Activated CD4-positive, alpha-beta T cell treated with anti-CD3 and anti-CD28 coated beads, Interleukin-2, amount 10 ng/mL, durations not matched to agents 24 days and 14 days (primary cell): ENCODE measurements at places on chromosomes 16 and 17.

DNA sequence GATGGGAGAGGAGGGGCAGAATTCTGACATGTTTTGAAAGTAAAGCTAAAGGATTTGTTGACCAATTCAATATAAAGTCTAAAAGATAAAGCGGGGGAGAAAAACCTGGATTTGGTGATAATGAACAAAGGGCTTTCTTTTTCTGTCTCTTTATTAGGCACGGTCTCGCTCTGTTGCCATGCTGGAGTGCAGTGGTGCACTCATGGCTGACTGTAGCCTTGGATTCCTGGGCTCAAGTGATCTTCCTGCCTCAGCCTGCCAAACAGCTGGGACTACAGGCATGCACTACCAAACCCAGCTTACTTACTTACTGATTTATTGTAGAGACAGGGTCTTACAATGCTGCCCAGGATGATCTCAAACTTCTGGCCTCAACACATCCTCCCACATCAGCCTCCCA lies 7.5 kb downstream of the CDR2 start:
- DNase-seq = no peak

- no peak for DNase-seq
These were observed 13.8 kb downstream of the PARN start for GRCh38 chr16:14616280-14616679.

- DNase-seq = no peak
These were observed 23.2 kb upstream of the ARHGAP17 start for GRCh38 chr16:25038239-25038954.

DNA sequence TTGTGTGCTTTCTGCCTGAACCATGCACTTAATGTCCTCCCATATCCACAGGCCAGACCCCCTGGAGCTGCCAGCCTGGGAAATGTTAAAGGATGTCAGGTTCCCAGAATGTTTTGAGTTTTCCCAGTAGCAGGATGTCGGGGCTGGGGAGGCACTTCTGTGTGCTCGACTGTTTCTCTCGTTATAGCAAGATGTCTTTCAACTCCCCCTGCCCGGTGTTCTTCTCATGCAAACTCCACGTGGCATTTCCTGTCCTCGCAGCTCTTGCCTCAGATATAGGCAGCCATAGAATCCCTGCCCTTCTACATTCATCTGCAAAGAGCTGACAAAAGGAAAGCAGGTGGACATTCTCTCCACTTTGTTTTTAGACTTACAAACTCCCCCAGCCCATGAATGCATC lies 457.2 kb upstream of the CDH11 start:
- no peak for DNase-seq

DNA sequence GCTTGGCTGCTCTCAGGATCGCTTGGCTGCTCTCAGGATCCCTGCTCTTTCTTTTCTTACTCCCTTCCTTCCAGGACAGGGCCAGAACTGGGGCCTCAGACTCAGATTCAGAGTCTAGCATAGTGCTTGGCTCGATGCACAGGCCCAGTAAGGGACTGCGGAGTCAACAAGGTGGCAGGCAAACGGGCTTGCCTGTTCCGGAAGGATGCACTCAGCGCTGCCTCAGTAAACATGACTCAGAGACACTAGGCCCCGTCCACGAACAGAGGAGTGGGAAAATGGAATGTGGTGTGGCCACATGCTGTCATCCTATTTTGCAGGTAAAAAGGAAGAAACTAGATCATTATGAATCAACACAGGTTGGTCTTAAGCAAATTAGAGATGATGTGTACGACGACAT lies 9.8 kb downstream of the SPHK1 start:
- no peak for DNase-seq

DNA sequence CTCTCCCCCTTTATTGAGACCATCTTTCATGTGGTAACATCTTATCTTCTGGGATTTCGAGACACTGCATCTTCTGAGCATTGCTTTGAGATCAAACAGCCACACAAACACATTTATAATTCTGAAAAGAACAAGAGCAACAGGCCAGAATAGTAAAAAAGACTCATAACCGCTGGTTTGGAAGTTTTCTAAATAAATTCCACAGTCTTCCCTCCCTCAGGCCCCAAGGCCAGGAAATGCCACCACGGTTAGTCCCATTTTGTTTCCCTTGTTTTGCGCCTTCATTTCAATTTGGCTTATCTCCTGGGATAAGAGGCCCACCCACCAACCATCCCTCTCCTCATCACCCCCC lies 25.3 kb downstream of the LITAF start:
- no peak for DNase-seq

GRCh38 chr17:58121925-58122324 lies 26.3 kb upstream of the OR4D1 start:
- peak; percentile 81 for DNase-seq

GRCh38 chr17:78601577-78602190 lies 24.5 kb upstream of the DNAH17 start:
- no peak for DNase-seq

DNA sequence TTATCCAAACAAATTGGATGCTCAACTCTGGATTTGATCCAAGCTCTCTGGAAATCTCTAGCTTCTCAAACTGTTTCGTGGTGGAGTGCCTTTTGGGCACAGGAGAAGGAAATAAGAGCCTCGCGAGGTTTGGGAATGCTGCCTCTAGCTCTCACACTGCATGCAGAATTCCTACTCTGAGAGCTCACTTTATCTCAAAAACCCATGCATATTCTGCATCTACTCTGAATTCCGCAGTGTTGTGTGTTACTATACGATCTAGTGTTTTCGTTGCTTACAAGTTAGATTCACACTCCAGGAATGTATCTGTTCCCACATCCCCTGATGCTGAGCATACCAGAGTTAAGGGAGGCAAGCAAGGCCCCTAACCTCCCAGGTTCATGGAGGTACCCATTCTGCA lies 462.7 kb downstream of the WWOX start:
- no peak for DNase-seq

DNA sequence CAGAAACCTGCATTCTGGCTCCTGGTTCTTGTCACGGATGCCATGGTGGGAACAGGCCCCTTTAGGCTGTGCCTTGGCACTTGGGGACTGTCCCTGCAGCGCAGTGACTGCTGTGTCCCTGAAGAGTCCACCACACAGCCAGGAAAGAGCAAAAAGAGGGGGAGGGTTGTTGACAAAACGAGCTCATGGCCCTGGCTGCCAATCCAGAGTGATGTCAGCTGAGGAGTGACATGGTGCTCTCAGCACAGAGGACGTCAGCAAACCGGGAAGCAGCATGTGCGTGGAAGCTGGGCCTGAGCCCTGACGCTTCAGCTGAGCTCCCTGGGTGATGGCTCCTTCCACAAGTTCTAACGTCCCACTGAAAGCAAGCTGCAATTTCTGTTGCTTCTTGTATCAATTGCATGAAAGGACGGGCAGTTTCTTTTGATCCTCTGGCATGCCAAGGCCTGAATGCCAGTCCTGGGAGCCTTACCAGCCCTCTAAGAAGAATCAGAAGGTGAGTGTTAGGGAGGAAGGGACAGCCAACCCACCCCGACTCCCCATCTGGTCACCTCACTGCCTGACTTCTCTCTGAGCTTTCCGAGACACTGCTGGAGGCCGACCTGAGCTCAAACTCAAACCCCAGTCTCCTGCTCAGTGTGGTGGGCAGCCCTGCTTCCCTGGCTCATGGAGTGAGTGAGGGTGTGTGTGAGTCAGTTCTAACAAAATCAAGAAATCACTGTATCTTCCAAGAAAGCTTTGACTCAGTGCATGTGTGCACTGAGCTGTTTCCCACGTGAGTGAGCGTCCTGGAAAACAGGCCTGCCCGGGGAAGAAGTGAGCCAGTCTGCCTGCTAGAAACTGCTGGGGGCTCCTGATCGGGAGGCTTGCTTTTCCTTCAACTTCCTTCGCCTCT lies 14.7 kb upstream of the WNT3 start:
- DNase-seq = no peak

DNA sequence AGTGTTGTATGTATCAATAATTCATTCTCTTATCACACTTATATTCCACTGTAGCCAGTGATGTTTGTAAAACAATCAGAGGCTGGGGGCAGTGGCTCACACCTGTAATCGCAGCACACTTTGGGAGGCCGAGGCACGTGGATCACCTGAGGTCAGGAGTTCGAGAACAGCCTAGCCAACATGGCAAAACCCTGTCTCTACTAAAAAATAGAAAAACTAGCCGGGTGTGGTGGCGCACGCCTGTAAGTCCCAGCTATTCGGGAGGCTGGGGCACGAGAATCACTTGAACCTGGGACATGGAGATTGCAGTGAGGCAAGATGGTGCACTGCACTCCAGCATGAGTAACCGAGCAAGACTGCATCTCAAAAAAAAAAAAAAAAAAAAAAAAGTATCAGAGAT lies 217.0 kb downstream of the CPPED1 start:
- DNase-seq = no peak

GRCh38 chr17:7854078-7854777 lies 638 bp upstream of the TMEM88 start:
- DNase-seq = no peak

DNA sequence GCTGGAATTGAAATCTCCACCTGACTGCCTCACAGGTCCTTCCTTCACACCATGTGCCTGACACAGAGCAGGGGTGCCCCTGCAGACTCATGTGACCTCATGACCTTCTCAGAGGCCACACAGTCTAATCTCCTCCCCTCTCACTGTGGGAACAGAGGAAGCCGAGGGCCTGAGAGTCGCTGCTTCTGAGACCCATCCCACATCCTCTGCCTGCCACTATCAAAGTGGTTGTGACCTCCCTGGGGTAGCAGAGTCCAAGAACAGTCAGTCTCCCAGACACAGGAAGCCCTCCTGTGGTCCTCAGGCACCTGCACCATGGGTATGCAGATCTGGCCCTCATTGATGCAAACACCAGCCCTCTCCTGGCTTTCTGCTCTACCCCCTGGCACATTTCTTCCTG lies 78.5 kb downstream of the RAB11FIP4 start:
- no peak for DNase-seq

DNA sequence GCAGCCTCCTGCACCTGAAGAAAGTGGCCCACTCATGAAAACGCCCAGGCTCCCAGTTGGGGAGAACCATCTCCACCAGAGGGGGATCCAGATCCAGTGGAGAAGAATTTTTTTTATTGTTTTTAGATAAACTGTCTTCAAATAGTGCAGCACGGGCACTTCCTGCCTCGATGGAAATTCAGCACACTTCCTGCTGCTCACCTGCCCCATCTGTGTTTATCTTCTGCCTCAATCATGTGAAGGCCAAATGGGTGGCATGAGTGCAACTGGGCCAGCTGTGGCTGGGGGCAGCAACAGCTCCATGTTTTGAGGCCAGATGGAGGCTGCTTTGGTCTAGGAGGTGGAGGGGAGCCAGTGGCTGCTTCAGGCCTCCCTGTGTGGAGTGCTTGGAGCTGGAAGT lies 75.9 kb upstream of the WSB1 start:
- no peak for DNase-seq

DNA sequence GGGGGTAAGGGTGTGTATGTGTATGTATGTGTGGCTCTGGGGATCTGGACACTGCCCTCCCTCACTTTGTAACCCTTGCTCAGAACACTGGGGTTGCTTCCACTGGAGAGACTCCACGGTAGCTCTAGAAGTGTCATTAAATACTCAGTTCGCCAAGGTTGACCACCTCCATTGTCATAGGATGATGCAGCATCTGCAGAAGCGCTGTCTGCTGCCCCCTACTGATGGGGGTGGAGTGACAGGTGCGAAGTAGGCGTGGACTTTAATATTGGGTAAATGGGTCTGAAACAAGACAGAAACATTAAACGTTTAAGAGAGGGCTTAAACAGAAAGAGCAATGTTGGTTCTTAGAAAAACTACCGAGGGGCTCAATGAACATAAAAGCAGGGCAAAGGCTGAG lies 35.5 kb upstream of the STAC2 start:
- DNase-seq = peak; percentile 65

GRCh38 chr17:39835038-39835786 lies 28.9 kb downstream of the IKZF3 start:
- DNase-seq = peak; percentile 47

- DNase-seq = no peak
These were observed 199.1 kb downstream of the TMEM114 start for GRCh38 chr16:8391257-8391656.

DNA sequence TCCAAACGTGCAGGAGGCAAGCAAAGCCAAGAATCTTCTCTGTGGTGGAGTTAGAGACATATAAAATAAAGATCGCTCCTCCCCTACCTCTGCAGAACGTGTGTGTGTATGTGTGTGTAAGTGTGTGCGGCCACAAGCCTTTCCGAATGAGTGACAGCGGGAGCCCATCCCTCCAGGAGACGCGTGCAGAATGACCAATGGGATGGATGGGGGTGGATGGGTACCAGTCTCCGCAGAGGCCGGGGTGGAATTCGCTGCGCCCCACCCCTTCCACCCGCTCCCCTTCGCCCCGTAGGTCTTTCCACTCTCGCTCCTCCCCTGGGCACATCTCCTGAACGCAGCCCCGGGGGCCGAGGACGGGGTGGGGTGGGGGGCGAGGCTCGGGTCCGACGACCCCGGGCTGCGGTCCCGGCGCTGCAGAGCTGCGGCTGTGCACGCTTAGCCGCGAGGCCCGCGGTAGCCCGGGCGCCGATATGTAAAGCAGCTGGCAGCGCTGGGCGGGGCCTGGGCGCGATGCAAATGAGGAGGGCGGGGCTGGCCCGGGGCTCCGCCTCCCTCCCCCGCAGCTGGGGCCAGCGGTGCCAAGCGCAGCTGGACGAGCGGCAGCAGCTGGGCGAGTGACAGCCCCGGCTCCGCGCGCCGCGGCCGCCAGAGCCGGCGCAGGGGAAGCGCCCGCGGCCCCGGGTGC lies at the start of gene PRKCB:
Gene PRKCB (plus strand): TSS at position 594 of the 688 bp plus-strand sequence.
- DNase-seq = peak; percentile 98

GRCh38 chr16:1154291-1154886 lies 1.5 kb downstream of the CACNA1H start:
- no peak for DNase-seq

GRCh38 chr17:74249590-74250270 lies 24.3 kb upstream of the DNAI2 start:
- DNase-seq = no peak

- no peak for DNase-seq
These were observed 169.5 kb upstream of the ZNF267 start for GRCh38 chr16:31704138-31704537.

DNA sequence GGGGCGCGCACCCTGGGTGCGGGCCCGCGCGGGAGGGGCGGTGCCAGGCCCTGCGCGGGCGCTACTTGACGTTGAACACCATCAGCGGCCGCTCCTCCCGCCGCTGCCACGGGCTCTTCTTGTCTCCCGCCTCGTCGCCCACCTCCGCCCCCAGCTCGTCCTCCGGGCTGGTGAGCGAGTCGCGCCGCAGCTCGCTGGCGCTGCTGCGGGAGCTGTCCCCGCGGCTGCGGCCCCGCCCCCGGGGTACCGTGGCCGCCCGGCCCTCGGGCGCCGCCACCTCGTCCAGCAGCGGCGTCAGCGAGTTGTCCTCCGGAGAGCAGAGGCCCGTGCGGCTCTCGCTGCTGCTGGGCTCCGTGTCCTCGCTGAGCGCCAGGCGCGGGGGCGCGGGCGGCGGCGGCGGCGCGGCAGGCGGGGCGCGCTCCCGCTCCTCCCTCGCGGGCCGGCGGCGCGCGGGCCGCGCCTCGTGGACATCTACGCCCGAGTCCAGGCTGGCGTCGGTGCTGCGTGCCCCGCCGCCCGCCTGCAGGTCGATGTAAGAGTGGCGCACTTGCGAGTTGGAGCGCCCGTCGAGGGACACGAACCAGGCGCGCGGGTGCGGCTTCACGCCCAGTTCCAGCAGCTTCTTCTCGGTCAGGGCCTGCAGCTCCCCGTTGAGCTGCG lies 8.7 kb downstream of the GRN start:
- DNase-seq = peak; percentile 76
